ENCODE measurements at places on chromosomes 2 and 18. TPM values are rescaled to one million over a fixed set of nuclear protein-coding genes. Genes with fewer than 3 reads are reported as not detected.

The SH2D6 gene
- total RNA-seq, result 0.36 TPM

The TMEM178A gene
- total RNA-seq, result 0.18 TPM

The FN1 gene
- total RNA-seq, result 7,693 TPM

The SIX3 gene
- total RNA-seq, result not detected

The C2orf66 gene
- not detected for total RNA-seq

The FABP1 gene
- not detected for total RNA-seq

The DAPL1 gene
- not detected for total RNA-seq

The SCN2A gene
- 0.54 TPM for total RNA-seq

The HTR2B gene
- total RNA-seq, result 0.72 TPM

The GBX2 gene
- total RNA-seq, result not detected

The CPLX4 gene
- not detected for total RNA-seq

The SULT1C2 gene
- total RNA-seq, result not detected

The WDFY1 gene
- total RNA-seq, result 93.6 TPM

GRCh38 chr18:58221060-58221725 is 177.2 kb downstream of the NEDD4L start:
- H3K36me3 ChIP-seq, result no peaks in the 10 kb centered on the region
- DNase-seq, result peak; percentile 53
- H3K4me1 ChIP-seq, result peaks cover 20% of the 10 kb centered on the region
- no peak overlapping the region for H3K4me3 ChIP-seq
- no peaks in the 10 kb centered on the region for H3K27me3 ChIP-seq

DNA sequence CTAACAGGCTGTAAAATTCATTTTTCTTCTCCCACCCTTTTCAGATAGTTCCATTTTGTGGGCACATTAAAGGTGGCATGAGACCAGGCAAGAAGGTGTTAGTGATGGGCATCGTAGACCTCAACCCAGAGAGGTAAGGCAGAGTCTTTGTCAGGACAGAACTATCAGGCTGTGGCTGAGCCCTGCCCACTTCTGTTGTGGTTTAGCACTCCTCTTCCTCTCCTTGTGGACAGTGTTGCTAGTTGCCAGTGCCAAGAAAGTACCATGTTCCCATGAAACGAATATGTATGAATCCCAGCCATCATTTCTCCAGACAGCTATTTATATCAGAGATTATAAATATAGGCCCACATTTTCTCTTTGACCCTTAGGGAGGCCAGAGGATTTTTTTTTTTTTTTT is 1.6 kb downstream of the LGALSL start:
- no peak overlapping the region for H3K4me3 ChIP-seq
- no peak overlapping the region for H3K27ac ChIP-seq
- no peak for DNase-seq
- H3K36me3 ChIP-seq, result no peaks in the 10 kb centered on the region

DNA sequence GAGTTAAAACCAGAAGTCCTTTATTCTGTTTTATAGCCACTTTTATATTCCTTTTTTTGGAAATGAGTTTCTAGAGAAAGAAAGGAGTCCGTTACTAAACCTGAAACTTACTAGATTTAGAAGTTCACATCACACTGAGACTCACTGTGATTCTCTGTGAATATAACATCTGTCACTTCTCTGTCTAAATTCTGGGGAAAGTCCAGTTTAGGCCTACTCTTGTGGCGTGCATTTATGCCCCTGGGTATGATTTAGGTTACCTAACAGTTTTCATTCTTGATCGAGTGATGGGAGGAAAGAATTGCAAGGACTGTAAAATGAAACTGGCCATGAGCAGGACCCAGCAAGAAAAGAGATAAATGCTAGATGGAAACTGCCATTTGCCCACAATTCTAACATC is 449.6 kb downstream of the SPAG16 start:
- no peak overlapping the region for H3K4me3 ChIP-seq
- H3K27ac ChIP-seq, result no peak overlapping the region
- no peaks in the 10 kb centered on the region for H3K27me3 ChIP-seq
- H3K36me3 ChIP-seq, result no peaks in the 10 kb centered on the region

- no peaks in the 10 kb centered on the region for H3K27me3 ChIP-seq
- H3K27ac ChIP-seq, result no peak overlapping the region
- no peak for DNase-seq
- H3K36me3 ChIP-seq, result no peaks in the 10 kb centered on the region
- no peak overlapping the region for H3K4me3 ChIP-seq
These were observed 124.2 kb upstream of the MEX3C start for GRCh38 chr18:51321696-51322095.

- DNase-seq, result peak; percentile 36
- no peaks in the 10 kb centered on the region for H3K4me1 ChIP-seq
- H3K36me3 ChIP-seq, result no peaks in the 10 kb centered on the region
These were observed 916 bp upstream of the PDCD1 start for GRCh38 chr2:241859436-241860183.

DNA sequence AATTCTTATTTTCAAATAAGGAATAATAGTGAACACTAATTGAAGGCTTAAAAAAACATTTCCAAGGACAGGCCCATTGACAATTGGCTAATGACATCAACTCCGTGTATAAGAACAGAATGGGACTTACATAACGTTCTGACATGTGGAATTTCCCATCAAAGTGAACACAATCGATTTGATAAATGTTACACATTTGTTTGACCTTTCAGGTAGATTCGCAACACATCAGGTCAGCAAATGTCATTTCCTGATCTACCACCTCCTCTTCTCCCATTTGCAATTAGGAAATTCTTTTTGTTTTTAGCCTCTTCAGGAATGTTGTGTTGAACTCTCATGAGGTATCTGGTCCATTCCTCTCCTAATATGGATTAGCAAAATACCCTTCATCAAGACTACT is 292.9 kb upstream of the SLC14A2 start:
- H3K27me3 ChIP-seq, result peaks cover 10% of the 10 kb centered on the region
- no peak overlapping the region for H3K4me3 ChIP-seq
- H3K27ac ChIP-seq, result no peak overlapping the region
- no peak for DNase-seq
- peaks cover 7% of the 10 kb centered on the region for H3K4me1 ChIP-seq

GRCh38 chr18:75037689-75037955 is 171.3 kb downstream of the PTGR3 start:
- H3K4me3 ChIP-seq, result no peak overlapping the region
- peaks cover 6% of the 10 kb centered on the region for H3K4me1 ChIP-seq
- DNase-seq, result no peak
- H3K36me3 ChIP-seq, result no peaks in the 10 kb centered on the region
- H3K27ac ChIP-seq, result no peak overlapping the region

DNA sequence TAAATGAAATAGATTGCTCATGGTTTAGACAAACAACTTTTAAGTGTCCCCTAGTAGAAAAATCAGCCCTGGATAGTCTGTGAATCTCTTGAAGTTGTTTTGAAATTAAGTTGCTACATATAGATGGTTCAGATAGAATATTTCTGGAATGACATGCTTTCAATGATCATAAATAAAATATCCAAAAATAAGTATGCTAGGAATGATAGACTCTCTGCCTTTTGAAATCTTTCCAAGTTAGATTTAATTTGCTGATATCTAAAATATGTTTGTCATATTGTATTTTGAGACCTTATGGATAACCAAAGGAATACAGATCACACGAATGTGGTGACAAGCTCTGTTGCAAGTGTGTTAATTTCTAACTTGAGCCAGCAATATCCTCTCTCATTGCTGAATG is 488.7 kb downstream of the THSD7B start:
- no peak for DNase-seq
- H3K4me1 ChIP-seq, result no peaks in the 10 kb centered on the region
- H3K27me3 ChIP-seq, result no peaks in the 10 kb centered on the region

DNA sequence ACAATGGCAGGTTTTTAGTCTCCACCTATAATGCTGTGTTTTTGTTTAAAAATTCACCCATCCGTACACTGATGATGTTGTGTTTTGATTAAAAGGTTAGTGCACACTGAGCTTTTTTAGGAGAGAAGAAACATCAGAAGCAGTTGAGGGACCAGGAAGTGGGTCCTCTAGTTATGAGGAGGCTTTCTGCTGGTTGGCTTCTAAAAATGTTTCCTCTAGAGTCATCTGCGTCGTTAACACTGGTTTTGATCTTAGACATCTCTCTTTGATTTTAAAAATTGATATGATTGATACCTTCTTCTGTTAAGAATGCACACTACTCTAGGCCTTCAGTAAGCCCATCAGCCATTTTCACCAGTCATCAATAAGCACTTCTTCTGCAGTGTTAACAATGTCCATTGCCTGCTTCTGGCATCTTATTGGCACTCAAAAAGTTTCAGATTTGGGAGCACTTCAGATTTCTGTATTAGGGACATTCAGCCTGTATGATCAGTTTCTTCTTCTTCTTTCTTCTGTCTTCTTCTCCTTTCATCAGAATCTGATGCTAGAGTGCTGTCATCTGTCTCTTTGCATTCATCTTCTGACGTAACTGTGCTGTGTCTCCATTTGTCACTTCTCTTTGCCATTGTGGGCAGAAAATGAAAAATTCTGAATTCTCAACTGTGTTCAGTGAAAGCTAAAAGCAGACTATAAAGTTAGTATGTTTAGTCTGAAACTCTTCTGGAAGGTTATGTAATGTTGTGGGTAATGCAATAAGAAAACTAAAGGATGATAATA is 56.3 kb downstream of the PHLPP1 start:
- H3K27me3 ChIP-seq, result no peaks in the 10 kb centered on the region
- no peak for DNase-seq
- no peaks in the 10 kb centered on the region for H3K36me3 ChIP-seq
- H3K27ac ChIP-seq, result no peak overlapping the region
- H3K4me3 ChIP-seq, result no peak overlapping the region

GRCh38 chr2:229300790-229301189 is 29.7 kb upstream of the PID1 start:
- H3K4me1 ChIP-seq, result no peaks in the 10 kb centered on the region
- no peak overlapping the region for H3K27ac ChIP-seq
- H3K27me3 ChIP-seq, result no peaks in the 10 kb centered on the region
- DNase-seq, result no peak

GRCh38 chr18:8996771-8997432 is 105.6 kb upstream of the NDUFV2 start:
- H3K4me1 ChIP-seq, result peaks cover 19% of the 10 kb centered on the region
- no peak overlapping the region for H3K4me3 ChIP-seq
- no peaks in the 10 kb centered on the region for H3K27me3 ChIP-seq
- peak overlapping the region; percentile 37 for H3K27ac ChIP-seq
- H3K36me3 ChIP-seq, result no peaks in the 10 kb centered on the region
- DNase-seq, result no peak

- peaks cover 14% of the 10 kb centered on the region for H3K27me3 ChIP-seq
- peaks cover 14% of the 10 kb centered on the region for H3K4me1 ChIP-seq
- peak overlapping the region; percentile 40 for H3K4me3 ChIP-seq
- peak; percentile 56 for DNase-seq
These were observed 20.6 kb downstream of the CROCC2 start for GRCh38 chr2:240926516-240927389.

- H3K27me3 ChIP-seq, result no peaks in the 10 kb centered on the region
- no peaks in the 10 kb centered on the region for H3K4me1 ChIP-seq
- no peak overlapping the region for H3K27ac ChIP-seq
- H3K36me3 ChIP-seq, result peaks cover 36% of the 10 kb centered on the region
- H3K4me3 ChIP-seq, result no peak overlapping the region
These were observed 90.8 kb downstream of the WDSUB1 start for GRCh38 chr2:159195697-159196096.

- H3K36me3 ChIP-seq, result peaks cover 2% of the 10 kb centered on the region
- H3K4me3 ChIP-seq, result no peak overlapping the region
- H3K4me1 ChIP-seq, result no peaks in the 10 kb centered on the region
- no peak for DNase-seq
These were observed 44.5 kb downstream of the RPE start for GRCh38 chr2:210046851-210047500.

GRCh38 chr2:73106791-73107190 is 6.0 kb downstream of the RAB11FIP5 start:
- H3K36me3 ChIP-seq, result peaks cover 2% of the 10 kb centered on the region
- peaks cover 40% of the 10 kb centered on the region for H3K4me1 ChIP-seq
- no peak overlapping the region for H3K4me3 ChIP-seq
- H3K27ac ChIP-seq, result no peak overlapping the region
- no peaks in the 10 kb centered on the region for H3K27me3 ChIP-seq
- DNase-seq, result no peak

- peaks cover 10% of the 10 kb centered on the region for H3K36me3 ChIP-seq
- H3K27me3 ChIP-seq, result no peaks in the 10 kb centered on the region
- H3K4me1 ChIP-seq, result peaks cover 7% of the 10 kb centered on the region
- H3K4me3 ChIP-seq, result no peak overlapping the region
- H3K27ac ChIP-seq, result peak overlapping the region; percentile 2
These were observed 90.3 kb downstream of the ROCK2 start for GRCh38 chr2:11254100-11254536.

DNA sequence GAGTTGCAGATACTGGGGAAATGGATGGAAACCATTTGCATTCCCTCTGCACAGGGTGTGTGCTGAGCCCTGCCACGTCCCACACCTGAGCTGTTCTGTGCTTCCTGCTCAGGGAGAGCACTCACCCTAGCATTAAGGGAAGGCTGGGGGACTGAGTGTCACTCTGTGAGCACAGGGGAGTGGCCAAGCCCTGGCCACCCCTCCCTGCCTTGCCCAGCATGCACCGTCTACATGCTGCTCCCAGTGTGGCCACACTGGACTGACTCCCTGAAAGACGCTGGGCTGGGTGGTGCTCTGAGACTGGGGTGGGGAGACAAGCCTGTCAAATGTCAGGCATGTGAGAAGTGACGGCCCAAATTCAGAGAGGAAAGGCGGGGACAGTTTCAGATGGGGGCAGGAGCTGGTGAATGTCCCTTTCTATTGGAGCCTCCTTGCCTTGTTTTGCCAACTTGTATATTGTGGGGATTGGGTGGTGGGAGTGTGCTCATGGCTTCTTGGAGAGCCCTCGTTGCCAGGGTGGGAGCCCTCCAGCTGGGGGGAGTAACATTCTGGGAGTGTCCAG is 298.4 kb upstream of the HS6ST1 start:
- no peak overlapping the region for H3K27ac ChIP-seq
- no peak for DNase-seq
- H3K27me3 ChIP-seq, result no peaks in the 10 kb centered on the region
- H3K4me3 ChIP-seq, result no peak overlapping the region

GRCh38 chr18:69898241-69898861 is 49.3 kb downstream of the CD226 start:
- no peaks in the 10 kb centered on the region for H3K27me3 ChIP-seq
- H3K4me1 ChIP-seq, result no peaks in the 10 kb centered on the region
- no peaks in the 10 kb centered on the region for H3K36me3 ChIP-seq
- H3K4me3 ChIP-seq, result no peak overlapping the region
- no peak overlapping the region for H3K27ac ChIP-seq

GRCh38 chr2:42568401-42569115 is at the start of gene MTA3:
Gene MTA3, plus strand, starts transcription at chr2:42568632. Its CDS starts 114 bp downstream, at chr2:42568746.
- H3K36me3 ChIP-seq, result peaks cover 7% of the 10 kb centered on the region
- peak within 1 kb of the TSS; percentile 93 for H3K27ac ChIP-seq

GRCh38 chr2:157760949-157761348 is 115.2 kb downstream of the ACVR1 start:
- no peak for DNase-seq
- H3K36me3 ChIP-seq, result peaks cover 16% of the 10 kb centered on the region
- no peaks in the 10 kb centered on the region for H3K27me3 ChIP-seq
- H3K27ac ChIP-seq, result no peak overlapping the region

DNA sequence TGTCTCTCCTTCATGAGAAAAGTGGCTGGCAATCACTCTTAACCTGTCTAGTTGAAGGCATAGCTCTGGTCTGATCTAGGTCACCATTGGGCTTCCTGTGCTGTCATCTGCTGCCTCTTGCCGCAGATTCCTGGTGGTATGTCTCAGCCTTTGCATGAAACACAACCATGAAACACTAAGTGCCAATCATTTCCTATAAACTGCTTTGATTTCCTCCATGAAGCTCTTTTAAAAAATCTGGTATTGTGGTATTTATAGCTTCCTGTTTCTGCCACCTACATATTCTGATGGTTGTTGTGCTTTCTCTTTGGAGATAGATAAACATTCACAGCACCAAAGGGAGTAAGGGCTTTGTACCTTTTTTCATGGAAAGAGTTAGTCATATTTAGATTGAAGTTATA is 120.0 kb upstream of the EPC2 start:
- H3K36me3 ChIP-seq, result 0 out of 2 replicates have a peak, but pooled peaks cover 2% of the 10 kb centered on the region
- no peak overlapping the region for H3K4me3 ChIP-seq
- no peak for DNase-seq
- H3K27me3 ChIP-seq, result no peaks in the 10 kb centered on the region

GRCh38 chr2:169599568-169599967 is 15.4 kb downstream of the PPIG start:
- peaks cover 2% of the 10 kb centered on the region for H3K36me3 ChIP-seq
- H3K27me3 ChIP-seq, result no peaks in the 10 kb centered on the region
- no peak for DNase-seq
- H3K4me1 ChIP-seq, result no peaks in the 10 kb centered on the region
